NCI-H1092 treated with DMSO at 0.1 percent for 48 hours (cell line): ENCODE measurements at places on chromosomes 4 and X.
A peak's percentile ranks its signal among the peaks of the same experiment; 100 is the strongest.

- no peak for DNase-seq
These were observed 55.1 kb downstream of the SH3RF1 start for GRCh38 chr4:169215656-169216055.

DNA sequence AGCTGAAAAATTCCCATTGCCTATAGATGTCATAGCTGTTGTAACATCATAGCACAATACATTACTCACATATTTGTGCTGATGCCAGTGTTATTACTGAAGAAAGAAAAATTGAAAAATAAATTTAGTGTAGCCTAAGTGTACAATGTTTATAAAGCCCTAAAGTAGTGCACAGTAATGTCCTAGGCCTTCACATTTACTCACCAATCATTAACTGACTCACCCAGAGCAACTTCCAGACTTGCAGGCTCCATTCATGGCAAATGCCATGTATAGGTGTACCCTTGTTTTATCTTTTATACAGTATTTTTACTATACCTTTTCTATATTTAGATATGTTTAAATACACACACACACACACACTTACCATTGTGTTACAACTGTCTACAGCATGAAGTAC is 265.4 kb upstream of the MAGEB18 start:
- no peak for DNase-seq

DNA sequence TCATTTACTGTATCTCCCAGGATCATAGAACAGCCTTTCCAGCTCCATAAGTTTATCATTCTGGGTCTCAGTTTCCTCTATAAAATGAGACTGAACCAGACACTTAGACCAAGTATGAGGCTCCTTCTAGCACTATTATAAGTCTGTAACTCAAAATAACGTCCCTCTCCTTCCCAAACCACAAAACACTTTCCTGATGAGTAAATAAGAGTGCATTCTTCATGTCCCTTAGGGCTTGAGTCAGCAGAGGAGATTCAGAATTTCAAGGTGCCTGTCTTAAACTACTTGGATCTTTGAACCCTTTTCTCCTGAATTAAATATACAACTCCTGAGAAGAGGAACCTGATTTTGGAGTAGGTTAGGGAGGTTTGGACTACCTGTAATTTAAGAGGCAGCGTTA is 62.6 kb downstream of the GLRA2 start:
- no peak for DNase-seq

- DNase-seq: no peak
These were observed 618.0 kb downstream of the STPG2 start for GRCh38 chr4:97525236-97525635.

GRCh38 chr4:40253906-40254305 is 57.1 kb downstream of the RHOH start:
- no peak for DNase-seq

DNA sequence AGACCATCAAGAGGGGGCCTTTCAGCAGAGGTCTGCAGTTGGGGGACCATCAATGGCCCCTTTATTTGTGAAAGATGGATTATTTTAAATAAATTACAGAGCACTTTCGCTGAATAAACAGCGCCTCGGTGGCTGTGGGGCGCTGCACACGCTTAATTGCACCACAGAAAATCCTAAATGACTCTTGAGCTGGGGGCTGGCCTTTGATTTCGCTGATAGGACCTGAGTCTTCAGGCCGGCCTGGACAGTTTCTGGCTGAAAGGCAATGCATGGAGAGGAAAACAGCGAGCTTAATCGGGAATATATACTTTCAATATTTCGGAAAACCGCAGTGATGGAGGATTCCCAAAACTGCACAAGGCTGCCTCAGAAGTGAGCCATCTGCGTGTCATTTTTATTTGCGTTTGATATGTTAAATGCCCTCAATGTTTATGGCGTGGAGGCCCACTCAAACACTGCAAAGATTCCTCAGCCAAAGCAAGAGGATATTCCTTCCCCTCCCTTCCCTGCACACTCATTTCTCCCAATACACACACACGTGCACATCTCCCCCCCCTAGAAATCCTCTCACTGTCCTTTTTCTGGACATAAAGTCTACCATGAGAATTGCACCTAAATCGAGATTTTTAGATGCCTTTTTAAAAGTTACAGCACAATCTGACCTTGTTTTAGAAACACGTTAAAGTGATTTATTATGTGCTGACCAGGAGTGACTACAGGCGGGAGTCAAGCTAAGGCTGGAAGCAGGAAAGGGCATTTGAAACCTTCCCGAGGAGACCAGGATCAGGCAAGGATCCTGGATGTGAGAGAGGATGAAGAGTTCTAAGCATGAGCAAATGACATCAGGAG is 340.7 kb downstream of the RAB28 start:
- DNase-seq: no peak

- DNase-seq: peak; percentile 92
These were observed 527.3 kb downstream of the TLL1 start for GRCh38 chr4:166400270-166400894.

- no peak for DNase-seq
These were observed 25.4 kb upstream of the PPP2R2C start for GRCh38 chr4:6497796-6498195.
